IMR-90 (cell line): ENCODE measurements at places on chromosomes 2 and 18. TPM values are rescaled to one million over a fixed set of nuclear protein-coding genes. Genes with fewer than 3 reads are reported as not detected.
A peak's percentile ranks its signal among the peaks of the same experiment; 100 is the strongest.

DNA sequence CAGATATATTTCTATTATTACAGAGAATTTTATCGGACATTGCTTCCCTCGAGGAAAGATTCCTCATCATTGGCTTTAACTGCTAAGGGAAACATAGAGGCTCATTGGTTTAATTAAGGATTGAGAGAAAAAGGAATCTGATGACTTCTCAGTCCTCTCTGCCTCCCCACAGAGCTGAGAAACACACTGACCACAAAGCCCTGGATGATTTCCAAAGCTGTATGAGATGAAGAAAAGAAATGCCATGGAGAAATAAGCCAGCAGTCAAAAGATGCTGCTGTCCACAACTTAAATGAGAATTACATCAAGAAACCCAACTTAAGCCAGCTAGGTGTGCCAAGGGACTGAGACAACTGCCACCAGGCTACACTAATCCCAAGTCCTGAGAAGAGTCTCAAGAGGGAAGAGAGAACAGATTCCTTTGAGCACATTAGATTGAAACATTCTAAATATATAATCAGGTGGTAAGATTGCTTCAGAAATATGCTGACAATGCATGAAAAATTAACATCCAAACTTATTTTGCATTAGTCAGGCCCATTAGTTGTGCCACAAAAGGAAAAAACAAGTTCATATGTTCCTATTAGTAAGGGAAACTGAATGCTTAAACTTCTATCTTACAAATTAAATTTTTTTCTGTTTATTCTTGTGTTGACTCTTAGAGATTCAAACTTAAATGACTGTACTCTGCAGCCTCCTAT, 308.1 kb upstream of the CYRIA start:
- H3K27me3 ChIP-seq, result no peaks in the 10 kb centered on the region
- no peak overlapping the region for H3K27ac ChIP-seq
- H3K4me1 ChIP-seq, result no peaks in the 10 kb centered on the region
- DNase-seq, result no peak
- no peaks in the 10 kb centered on the region for H3K36me3 ChIP-seq
- no peak overlapping the region for H3K4me3 ChIP-seq

DNA sequence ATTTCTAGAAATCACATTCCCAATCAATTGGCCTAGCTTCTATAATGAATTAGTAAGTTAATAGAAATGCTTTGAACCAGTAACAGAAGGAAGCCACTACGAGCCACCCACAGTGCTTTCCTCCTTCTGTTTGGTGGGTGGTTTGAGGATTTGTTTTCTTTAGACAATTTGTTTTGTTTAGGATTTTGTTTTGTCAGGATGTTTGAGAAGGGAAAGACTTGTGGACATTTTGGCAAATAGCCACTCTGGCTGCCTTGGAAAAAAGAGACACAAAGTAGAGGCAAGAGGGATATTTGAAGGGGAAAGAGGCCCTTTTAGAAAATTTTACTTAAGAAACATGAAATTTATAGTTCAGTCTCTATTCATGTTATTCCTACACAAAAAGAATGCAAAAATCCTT, 47.7 kb downstream of the TANK start:
- no peak overlapping the region for H3K27ac ChIP-seq
- peak; percentile 6 for DNase-seq
- H3K27me3 ChIP-seq, result no peaks in the 10 kb centered on the region
- H3K36me3 ChIP-seq, result peaks cover 9% of the 10 kb centered on the region
- H3K4me3 ChIP-seq, result no peak overlapping the region
- H3K4me1 ChIP-seq, result 0 out of 2 replicates have a peak, but pooled peaks cover 2% of the 10 kb centered on the region

GRCh38 chr2:149527998-149528755, 59.4 kb downstream of the MMADHC start:
- H3K4me1 ChIP-seq, result no peaks in the 10 kb centered on the region
- no peak overlapping the region for H3K4me3 ChIP-seq
- H3K36me3 ChIP-seq, result no peaks in the 10 kb centered on the region
- no peak for DNase-seq
- H3K27ac ChIP-seq, result no peak overlapping the region

DNA sequence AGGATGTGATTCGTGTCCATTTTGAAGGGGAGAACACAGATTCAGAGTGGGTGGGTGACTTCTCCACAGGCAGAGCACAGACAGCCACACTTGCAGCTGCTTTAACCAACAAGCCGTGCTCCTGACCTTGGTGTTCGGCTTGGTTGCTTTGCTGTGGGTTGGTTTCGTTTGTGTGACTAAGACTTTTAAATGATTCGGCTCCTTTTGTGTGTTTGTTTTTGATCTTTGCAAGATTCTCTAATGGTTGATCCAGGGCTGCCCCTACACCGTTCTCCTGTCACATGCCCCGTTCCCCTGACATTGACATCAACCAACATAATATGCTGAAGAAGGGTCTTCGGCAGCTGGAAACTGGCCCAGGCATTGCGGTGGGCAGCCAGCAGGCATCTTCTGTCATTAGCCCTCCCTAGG, 95.9 kb upstream of the MBOAT2 start:
- peak overlapping the region; percentile 35 for H3K27ac ChIP-seq
- H3K4me1 ChIP-seq, result peaks cover 18% of the 10 kb centered on the region
- no peaks in the 10 kb centered on the region for H3K36me3 ChIP-seq
- no peaks in the 10 kb centered on the region for H3K27me3 ChIP-seq
- DNase-seq, result peak; percentile 80

DNA sequence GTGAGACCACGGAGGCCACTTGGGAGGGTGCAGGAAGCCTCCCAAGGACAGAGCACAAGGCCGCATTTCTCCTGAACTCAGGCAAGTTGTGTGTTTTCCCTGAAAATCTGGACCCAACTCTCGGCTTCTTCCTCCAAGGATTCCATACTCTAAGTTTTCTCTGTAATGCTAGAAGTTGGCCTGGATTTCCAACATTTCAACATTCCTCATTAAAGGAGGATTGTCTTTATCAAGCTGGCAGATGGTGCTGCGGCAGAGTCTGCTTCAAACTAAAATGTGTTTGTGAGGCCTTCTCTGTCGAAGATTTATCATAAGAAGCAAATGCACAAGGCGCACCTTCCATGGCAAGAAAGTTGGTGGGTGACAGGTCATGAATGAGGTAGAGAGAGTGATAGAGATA, 94.4 kb upstream of the SATB2 start:
- no peaks in the 10 kb centered on the region for H3K4me1 ChIP-seq
- H3K4me3 ChIP-seq, result no peak overlapping the region
- no peak for DNase-seq
- no peaks in the 10 kb centered on the region for H3K27me3 ChIP-seq
- no peak overlapping the region for H3K27ac ChIP-seq

GRCh38 chr18:43578706-43579105, 301.4 kb upstream of the SYT4 start:
- no peaks in the 10 kb centered on the region for H3K4me1 ChIP-seq
- H3K27me3 ChIP-seq, result no peaks in the 10 kb centered on the region
- DNase-seq, result no peak
- H3K36me3 ChIP-seq, result no peaks in the 10 kb centered on the region

GRCh38 chr18:34972765-34973414, 68.3 kb upstream of the MAPRE2 start:
- peaks cover 25% of the 10 kb centered on the region for H3K27me3 ChIP-seq
- DNase-seq, result no peak
- no peaks in the 10 kb centered on the region for H3K36me3 ChIP-seq
- H3K4me3 ChIP-seq, result no peak overlapping the region
- no peaks in the 10 kb centered on the region for H3K4me1 ChIP-seq

GRCh38 chr2:212119591-212119990, 419.0 kb downstream of the ERBB4 start:
- H3K27me3 ChIP-seq, result no peaks in the 10 kb centered on the region
- H3K4me1 ChIP-seq, result no peaks in the 10 kb centered on the region
- no peaks in the 10 kb centered on the region for H3K36me3 ChIP-seq
- no peak for DNase-seq
- no peak overlapping the region for H3K4me3 ChIP-seq

Gene CHRNG
- total RNA-seq, result not detected in 2 replicates

GRCh38 chr2:241496904-241497877, 11.2 kb downstream of the STK25 start:
- H3K4me3 ChIP-seq, result no peak overlapping the region
- H3K36me3 ChIP-seq, result peaks cover 72% of the 10 kb centered on the region
- H3K4me1 ChIP-seq, result no peaks in the 10 kb centered on the region
- no peaks in the 10 kb centered on the region for H3K27me3 ChIP-seq
- H3K27ac ChIP-seq, result no peak overlapping the region
- no peak for DNase-seq

DNA sequence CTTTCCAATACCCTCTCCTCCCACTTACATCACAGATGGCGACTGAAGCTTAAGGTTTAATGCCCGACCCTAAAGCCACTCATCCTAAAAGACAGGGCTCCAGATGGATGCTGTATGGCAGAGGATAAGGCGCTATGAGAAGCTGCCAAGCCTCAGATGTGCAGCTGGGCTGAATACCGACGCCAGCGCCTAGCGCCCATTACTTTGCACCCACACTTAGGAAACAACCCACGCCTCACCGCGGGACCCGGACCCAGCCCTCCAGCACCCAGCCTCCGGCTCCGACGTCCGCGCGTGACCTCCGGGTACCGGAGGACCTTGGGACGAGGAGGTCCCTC, 335 bp downstream of the TRAK2 start:
- peaks cover 2% of the 10 kb centered on the region; the same call in 1 of the 2 replicates for H3K4me1 ChIP-seq
- peak overlapping the region; percentile 80 for H3K27ac ChIP-seq
- no peaks in the 10 kb centered on the region for H3K27me3 ChIP-seq

DNA sequence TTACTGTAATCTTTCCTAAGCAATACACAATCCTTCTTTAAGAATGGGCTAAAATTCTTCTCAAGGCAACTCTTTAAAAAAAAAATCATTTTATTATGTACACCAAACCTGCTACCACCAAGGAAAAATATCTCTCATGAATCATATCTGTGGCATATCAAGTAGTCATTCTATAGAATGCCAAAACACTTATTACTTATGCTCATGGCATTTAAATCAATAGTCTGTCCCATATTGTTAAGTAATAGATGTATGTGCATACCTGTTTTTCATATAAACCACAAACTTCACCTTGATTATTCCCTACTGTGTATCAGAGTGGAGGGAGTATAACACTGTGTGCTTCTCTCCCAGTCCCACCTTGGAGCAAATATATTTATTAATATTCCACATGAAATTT, 95.8 kb upstream of the SETBP1 start:
- H3K27ac ChIP-seq, result no peak overlapping the region
- H3K27me3 ChIP-seq, result no peaks in the 10 kb centered on the region
- H3K4me1 ChIP-seq, result peaks cover 5% of the 10 kb centered on the region
- H3K4me3 ChIP-seq, result no peak overlapping the region
- H3K36me3 ChIP-seq, result no peaks in the 10 kb centered on the region
- DNase-seq, result no peak

Gene CCDC138
- 2.9 and 6.1 TPM in 2 replicates for total RNA-seq

DNA sequence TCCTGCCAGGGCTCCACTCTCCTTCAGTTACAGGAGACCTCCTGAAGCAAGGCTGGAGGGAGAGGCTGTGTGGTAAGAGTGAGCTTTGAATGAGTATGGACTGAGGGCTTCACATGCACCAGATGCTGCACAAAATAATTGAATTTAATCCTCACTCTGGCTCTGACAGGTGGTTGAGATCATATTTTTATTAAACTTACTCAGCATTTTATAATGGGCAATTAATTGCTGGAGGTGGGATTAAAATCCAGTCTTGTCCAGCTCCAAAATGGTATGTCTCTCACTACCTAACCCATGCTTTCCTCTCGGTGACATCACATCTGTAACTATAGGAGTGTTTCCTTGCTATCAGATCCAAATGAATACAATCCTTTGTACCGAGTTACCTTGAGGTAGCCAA, 66.2 kb upstream of the AQP4 start:
- H3K4me1 ChIP-seq, result no peaks in the 10 kb centered on the region
- H3K27me3 ChIP-seq, result no peaks in the 10 kb centered on the region
- no peak overlapping the region for H3K27ac ChIP-seq
- no peak for DNase-seq

Gene CYS1
- under 0.01 and 0.28 TPM in 2 replicates for total RNA-seq

- no peak overlapping the region for H3K4me3 ChIP-seq
- peak; percentile 74 for DNase-seq
- H3K36me3 ChIP-seq, result peaks cover 20% of the 10 kb centered on the region
Observed at GRCh38 chr2:121376535-121377250, 91.7 kb upstream of the TFCP2L1 start.

GRCh38 chr2:70133491-70134322, 46.4 kb downstream of the PCBP1 start:
- no peak overlapping the region for H3K27ac ChIP-seq
- DNase-seq, result no peak
- no peaks in the 10 kb centered on the region for H3K36me3 ChIP-seq
- no peaks in the 10 kb centered on the region for H3K27me3 ChIP-seq

Gene MC2R
- not detected in 2 replicates for total RNA-seq

- no peak overlapping the region for H3K27ac ChIP-seq
- H3K4me1 ChIP-seq, result no peaks in the 10 kb centered on the region
- no peak overlapping the region for H3K4me3 ChIP-seq
- no peaks in the 10 kb centered on the region for H3K27me3 ChIP-seq
- no peak for DNase-seq
Observed at GRCh38 chr2:118939994-118940393, 2.0 kb upstream of the MARCO start.

Gene FAM110C
- not detected in 2 replicates for total RNA-seq

- DNase-seq, result no peak
- H3K36me3 ChIP-seq, result no peaks in the 10 kb centered on the region
- H3K4me1 ChIP-seq, result no peaks in the 10 kb centered on the region
- H3K4me3 ChIP-seq, result no peak overlapping the region
Observed at GRCh38 chr2:14761118-14761517, 128.6 kb downstream of the LRATD1 start.

- DNase-seq, result no peak
- no peaks in the 10 kb centered on the region for H3K36me3 ChIP-seq
- no peak overlapping the region for H3K27ac ChIP-seq
- H3K4me1 ChIP-seq, result no peaks in the 10 kb centered on the region
Observed at GRCh38 chr18:31451625-31452024, 4.1 kb downstream of the DSG3 start.

DNA sequence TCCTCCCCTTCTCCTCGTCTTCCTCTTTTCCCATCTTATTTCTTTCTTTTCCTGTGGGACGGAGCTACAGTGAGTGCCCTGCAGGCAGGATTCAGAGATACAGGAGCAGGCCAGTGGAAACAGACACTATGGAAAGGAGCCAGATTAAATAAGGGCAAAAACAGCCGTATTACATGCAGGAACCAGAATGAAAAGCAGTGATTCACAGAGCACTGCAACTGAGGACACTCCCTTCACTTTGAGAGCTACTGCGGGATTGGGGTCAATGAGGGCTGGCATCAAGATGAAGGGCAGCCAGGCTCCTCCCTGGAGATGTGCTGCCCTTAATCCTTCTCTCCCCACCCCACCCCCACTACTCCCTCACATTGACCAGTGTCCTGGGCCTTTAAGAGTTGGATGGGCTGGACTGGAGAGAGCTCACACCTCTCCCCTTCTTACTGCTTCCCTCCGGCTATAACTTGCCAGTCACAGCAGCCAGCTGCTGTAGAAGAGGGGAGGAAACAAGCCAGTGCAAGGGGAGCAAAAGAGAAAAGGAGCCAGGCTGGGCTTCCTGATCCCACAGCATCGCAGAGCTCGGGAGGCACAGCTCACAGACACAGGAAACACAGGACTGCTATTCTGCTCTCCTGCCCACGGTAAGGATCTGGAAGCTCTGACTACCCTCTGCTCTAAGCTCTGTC, at the start of gene PLCD4:
TSS of gene PLCD4 (plus strand) at position 464 of the 680 bp plus-strand sequence. CDS start 7,841 bp downstream, outside the sequence.
- H3K4me3 ChIP-seq, result peak within 1 kb of the TSS; percentile 16
- H3K4me1 ChIP-seq, result peaks cover 8% of the 10 kb centered on the region
- no peaks in the 10 kb centered on the region; the same call in 1 of the 2 replicates for H3K27me3 ChIP-seq
- DNase-seq, result peak; percentile 80
- peak within 1 kb of the TSS; percentile 35; the same call in 1 of the 2 replicates for H3K27ac ChIP-seq
- H3K36me3 ChIP-seq, result no peaks in the 10 kb centered on the region
